ENCODE measurements at places on chromosomes 3 and 15.

DNA sequence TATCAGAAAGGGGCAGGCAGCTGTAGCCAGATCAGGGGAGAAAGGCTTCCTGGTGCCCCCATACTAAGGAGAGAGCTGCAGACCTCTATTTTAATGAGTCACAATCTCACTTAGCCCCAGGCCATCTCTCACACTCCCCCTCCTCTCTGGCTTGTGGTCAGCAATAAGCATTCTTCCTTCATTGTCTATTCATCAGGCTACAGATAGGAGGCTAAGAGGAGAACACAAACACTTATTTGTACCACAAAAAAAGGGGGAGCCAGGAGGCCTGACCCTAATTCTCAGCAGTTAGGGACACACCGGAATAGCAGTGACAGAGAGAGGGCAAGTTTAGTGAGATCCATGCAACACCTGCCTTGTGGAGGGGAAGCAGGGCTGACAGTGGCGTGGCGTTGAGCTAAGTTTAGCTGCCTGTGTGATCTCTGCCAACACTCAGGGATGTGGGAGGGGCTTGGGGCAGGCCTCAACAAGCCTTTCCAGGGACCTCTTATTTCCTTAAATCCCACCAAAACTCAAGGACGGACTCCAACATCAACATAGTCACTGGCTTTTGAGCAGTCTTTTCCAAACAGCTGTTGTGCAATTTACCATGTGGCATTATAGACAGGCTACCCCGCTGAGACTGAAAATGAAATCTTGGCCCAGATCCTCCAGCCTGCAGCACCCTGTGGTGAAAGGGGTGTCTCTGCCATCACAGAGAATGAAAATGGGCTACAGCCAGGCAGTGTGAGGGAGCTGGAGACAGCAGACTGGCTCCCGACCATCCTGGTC, 191.9 kb upstream of the TSC22D2 start:
- peak; percentile 12 for DNase-seq

DNA sequence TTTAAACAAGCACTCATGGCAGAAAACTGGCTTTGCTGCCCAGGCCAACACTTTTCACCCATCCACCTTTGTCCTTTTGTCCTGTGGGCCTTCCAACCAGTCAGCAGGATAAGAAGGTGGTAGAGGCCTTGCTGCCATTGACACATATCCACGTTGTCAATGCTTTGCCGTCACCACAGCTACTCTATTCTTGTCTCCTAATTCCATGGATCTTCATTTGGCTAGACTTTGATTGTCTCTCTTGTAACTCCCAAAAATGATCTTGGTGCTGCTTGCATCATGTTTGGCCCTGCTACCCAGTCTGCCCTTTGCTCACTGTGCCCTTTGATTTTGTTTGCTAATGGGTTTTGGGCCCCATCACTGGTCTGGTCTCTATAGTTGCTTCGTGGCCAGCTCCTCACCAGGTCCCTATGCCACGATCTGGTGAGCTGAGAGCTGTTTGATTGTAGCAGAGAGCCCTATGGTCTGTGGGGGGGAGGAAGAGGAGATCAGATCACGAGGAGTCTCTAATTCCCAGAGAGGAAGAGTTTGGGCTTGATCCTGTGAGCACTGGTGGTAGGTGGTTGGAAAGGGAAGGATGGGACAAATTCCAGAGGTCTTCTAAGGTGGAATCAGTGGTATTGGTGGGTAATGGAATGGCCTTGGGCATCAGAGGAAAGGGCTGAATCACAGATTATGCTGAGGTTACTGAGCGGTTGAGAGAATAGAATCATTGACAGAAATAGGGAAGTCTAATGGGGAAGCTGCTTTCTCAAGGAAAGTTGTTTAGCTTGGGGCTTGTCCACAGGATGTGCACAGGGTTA, 40.3 kb downstream of the ABHD2 start:
- no peak for DNase-seq

- DNase-seq: peak; percentile 10
These were observed 105.8 kb upstream of the ARL6 start for GRCh38 chr3:97658668-97659285.

- DNase-seq: no peak
These were observed 70.3 kb downstream of the SCN5A start for GRCh38 chr3:38579141-38579540.

DNA sequence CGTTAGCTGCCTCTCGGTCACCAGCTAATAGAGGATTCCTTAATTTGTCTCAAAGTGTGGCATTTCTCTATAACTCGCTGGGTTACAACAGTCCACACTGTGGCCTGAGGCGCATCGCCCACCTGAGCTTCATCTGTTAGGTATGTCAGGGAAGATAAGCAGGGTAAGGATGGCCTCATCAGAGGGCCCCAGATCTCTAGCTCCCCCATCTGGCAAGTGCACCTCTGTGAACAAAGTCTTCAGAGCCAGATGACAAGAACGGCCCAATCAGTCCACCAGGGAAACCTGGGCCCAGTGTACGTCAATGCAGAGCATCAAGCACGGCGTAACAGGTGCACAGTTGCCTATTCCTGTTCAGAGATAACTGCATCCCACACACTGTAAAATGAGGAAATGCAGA, 23.2 kb downstream of the FRG2C start:
- DNase-seq: no peak

- DNase-seq: no peak
These were observed 132.7 kb downstream of the SLC25A26 start for GRCh38 chr3:66353530-66353929.

DNA sequence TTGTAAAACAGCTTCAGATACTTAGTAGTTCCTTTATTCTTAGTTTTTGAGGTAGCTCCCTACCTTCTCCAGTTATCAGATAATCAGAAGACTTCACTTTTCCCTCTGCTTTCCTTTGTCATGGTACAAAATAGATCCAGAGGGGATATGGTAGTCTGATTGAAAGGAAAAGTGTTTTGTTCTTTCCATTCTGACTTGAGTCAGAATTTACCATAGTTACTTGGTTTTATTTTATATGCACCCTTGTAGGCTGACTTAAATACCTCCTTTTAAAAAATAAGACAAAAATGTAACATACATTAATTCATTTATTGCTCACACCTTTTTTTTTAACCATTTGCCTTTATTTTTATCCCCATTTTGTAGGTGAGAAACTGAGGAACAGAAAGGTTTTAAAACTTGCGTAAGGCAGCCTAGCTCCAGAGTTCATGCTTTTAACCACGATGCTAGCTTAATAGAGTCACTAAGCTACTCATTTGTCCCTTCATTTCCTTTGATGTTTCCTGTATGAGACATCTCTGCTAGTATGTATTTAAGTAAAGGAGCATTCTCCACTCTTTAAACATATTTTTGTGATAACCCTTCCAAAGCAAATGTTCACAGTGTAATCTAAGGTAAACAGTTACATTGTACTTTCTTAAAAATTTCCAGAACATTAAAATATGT, 187.5 kb downstream of the KLHL25 start:
- DNase-seq: no peak

DNA sequence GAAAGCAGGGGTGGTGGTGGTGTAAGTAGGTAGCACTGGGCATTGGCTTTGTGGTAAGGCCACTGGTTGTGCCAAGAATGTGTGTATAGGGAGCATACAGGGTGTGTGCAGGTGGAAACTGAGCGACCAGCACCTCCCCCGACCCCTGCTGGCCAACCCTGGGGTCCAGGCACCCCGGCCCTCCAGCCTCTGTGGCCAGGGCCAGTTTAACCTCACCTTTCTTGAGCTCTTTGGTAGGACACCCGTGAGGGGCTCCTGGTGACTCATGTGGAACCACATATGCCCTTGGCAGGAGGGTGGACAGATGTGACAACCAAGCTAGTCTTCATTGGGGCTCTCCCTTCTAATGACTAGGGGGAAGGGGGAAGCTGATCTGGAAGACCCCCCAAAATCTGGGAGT, 19.5 kb downstream of the SHF start:
- no peak for DNase-seq

GRCh38 chr15:43144512-43144911, 11.1 kb downstream of the TMEM62 start:
- no peak for DNase-seq

DNA sequence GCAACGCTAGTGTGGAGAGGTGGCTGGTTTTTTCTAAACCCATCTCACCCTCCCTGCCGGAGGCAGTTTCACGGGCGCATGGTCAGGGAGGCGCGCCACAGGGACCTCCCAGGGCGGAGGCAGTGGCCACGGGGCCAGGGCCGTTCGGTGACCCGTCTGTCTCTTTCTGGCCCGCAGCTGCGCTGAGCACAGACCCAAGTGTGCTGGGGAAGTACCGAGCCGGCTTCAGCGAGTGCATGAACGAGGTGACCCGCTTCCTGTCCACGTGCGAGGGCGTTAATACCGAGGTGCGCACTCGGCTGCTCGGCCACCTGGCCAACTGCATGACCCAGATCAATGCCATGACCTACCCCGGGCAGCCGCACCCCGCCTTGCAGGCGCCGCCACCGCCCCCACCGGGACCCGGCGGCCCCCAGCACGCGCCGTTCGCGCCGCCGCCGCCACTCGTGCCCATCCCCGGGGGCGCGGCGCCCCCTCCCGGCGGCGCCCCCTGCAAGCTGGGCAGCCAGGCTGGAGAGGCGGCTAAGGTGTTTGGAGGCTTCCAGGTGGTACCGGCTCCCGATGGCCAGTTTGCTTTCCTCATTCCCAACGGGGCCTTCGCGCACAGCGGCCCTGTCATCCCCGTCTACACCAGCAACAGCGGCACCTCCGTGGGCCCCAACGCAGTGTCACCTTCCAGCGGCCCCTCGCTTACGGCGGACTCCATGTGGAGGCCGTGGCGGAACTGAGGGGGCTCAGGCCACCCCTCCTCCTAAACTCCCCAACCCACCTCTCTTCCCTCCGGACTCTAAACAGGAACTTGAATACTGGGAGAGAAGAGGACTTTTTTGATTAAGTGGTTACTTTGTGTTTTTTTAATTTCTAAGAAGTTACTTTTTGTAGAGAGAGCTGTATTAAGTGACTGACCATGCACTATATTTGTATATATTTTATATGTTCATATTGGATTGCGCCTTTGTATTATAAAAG, 1.8 kb downstream of the HES1 start:
- DNase-seq: peak; percentile 74

DNA sequence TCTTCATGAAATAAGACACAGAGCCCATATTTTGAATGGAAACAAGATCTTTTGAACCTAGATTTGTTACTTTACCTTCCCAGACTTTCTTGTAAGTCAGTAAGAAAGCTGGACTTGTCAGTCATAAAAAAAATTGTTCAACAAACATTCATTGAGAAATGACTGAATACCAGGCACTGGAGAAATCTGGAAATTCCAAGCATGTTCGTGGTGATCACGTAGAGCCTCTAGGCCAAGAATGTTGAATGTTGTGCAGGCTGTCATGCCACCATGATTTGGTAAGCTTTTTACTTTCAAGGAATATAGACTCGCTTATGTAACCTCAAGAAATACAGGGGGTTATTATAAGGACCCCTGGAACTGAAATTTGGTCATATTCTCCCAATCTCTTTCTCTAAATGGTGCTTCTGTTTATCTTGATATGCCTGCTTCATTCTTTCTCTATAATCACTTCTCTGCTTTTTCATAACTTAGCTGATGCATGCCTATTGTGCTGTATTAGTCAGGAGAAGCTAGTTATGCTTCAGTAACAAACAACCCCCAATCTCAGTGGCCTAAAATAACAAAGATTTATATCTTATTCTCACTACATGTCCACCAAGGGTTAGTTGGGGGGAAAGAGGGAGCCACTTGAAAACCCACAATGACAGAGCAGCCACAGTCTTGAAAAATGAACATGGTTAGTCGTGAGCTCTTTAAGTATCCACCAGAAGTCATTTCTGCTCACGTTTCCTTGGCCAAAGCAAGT, 3.4 kb upstream of the TPM1 start:
- DNase-seq: no peak

- no peak for DNase-seq
These were observed 417 bp downstream of the HACD2 start for GRCh38 chr3:123584284-123584987.

- no peak for DNase-seq
These were observed 393.5 kb downstream of the RSL24D1 start for GRCh38 chr15:54803134-54803808.

- peak; percentile 51 for DNase-seq
These were observed 5.1 kb downstream of the ACAA1 start for GRCh38 chr3:38131621-38132369.

- no peak for DNase-seq
These were observed 22.3 kb upstream of the CDCP1 start for GRCh38 chr3:45168451-45168850.

- DNase-seq: peak; percentile 76
These were observed 342.8 kb downstream of the TUSC7 start for GRCh38 chr3:117052395-117052794.

- DNase-seq: no peak
These were observed 191.4 kb upstream of the HES1 start for GRCh38 chr3:193944518-193944884.

GRCh38 chr15:59180945-59181600, 25.6 kb upstream of the LDHAL6B start:
- DNase-seq: peak; percentile 48

DNA sequence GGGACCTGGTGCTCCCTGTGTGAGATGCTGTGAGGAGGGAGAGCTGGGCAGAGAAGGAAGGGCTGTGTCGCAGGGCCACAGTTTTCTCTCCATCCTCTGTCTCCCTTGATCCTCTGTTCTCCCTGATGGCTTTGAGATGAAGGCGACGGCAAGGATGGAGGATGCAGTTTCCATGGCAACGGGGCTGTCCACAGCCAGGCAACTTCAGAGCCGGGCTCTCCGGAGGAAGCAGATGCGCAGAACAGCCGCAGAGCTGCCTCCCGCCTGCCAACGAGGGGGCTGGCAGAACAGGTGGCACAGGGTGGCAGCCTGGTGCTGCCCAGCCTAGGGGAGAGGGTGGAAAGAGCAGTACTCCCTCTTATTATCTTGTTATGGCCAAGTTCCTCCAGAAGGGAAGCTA, 9.9 kb upstream of the GRM2 start:
- DNase-seq: no peak

GRCh38 chr3:187456250-187456649, 88.1 kb downstream of the RTP4 start:
- DNase-seq: no peak

- no peak for DNase-seq
These were observed 80.0 kb downstream of the CORO2B start for GRCh38 chr15:68658641-68659358.

DNA sequence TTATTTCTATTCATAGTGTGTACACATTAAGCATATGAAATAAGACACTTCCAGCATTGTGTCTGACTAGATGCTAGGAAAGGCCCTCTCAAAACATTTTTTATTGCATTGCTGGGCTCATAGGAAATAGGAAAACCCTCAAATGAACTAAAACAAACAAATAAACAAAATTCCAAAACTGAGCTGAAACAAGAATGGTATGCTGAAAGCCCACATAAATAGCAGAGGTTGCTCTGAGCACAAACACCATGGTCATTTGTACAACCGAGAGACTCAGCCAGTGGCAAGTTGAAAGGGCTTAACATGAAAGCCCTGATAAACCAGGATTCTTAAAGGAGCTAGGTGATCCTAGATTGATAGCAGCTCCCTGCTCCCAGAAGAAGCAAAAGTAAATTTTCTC, 310.0 kb upstream of the WNT5A start:
- no peak for DNase-seq

DNA sequence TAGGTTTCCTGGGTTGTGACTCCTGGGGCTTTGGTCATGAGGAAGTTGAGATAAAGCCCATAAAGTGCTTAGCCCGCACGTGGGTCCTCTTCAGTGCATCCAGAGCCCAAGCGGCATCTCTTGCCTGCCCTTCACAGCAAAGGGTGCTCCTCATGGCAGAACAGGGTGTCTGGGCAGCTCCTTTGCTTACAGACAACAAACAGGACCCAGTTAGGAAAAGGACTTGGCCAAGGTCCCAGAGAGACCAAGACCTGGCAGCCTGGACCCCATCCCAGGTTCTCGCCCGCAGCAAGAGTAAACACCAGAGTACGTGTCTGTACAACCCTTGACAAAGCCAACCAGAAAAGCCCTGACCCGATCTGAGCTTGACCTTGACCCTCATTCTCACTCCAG, 27.0 kb downstream of the ALS2CL start:
- DNase-seq: no peak

Measured in endothelial cell of umbilical vein (primary cell).